ENCODE measurements at places on chromosomes 5 and 9.

- no peak for DNase-seq
These were observed 90.1 kb upstream of the RASEF start for GRCh38 chr9:83153030-83153429.

DNA sequence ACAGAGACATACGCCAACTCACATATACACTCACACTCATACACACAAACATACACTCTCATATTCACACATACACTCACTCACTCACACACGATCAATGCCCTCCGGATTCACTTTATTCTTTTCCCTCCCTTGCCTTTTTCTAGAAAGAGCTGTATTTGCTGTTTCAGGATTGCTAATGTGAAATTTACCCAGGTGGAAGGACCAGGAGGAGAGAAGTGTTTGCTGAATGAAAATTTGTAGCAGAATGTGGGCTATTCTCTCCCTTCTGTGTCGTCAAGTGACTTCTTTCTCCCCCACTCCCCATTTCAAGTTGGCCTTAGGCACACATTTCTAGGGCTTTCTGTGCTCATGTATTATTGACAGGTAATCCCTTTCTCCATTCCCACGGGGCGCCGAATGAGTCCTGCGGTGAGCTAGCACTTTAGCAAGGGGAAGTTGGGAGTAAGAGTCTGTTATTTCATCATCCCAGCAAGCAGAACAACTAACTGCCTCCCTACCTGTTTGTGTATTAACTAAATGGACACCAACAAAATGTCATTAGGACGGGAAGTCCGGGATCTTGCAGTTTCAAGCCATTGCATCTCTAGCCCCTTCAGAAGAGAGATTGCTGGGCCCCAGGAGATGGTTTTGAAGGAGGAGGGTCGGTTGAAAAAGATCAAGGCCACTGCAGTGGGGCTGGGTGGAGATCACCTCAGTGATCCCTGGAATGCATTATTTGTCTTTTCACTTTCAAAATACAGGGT is 97.1 kb upstream of the TAF11L2 start:
- no peak for DNase-seq

DNA sequence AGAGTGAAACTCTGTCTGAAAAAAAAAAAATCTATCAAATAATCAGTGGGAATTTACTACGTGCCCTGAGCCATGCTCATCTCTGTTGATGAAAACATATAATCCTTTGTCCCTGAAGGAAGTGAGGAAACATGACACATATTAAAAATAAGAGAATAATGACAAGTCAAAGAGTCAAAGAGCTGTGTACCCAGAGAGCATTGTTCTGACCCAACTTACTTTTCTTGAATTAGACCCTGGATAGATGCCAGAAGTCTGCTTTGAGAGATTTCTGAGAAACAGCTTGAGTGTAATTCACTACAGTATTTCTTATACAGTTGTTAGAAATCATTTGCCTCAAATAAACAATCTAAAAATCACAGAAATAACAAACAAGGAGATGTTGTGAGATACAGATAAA is 490.0 kb upstream of the PIK3R1 start:
- DNase-seq, result no peak

GRCh38 chr5:17436761-17437221 is 61.2 kb upstream of the TAF11L2 start:
- no peak for DNase-seq

GRCh38 chr9:93665637-93666438 is 89.5 kb downstream of the PHF2 start:
- DNase-seq, result no peak

DNA sequence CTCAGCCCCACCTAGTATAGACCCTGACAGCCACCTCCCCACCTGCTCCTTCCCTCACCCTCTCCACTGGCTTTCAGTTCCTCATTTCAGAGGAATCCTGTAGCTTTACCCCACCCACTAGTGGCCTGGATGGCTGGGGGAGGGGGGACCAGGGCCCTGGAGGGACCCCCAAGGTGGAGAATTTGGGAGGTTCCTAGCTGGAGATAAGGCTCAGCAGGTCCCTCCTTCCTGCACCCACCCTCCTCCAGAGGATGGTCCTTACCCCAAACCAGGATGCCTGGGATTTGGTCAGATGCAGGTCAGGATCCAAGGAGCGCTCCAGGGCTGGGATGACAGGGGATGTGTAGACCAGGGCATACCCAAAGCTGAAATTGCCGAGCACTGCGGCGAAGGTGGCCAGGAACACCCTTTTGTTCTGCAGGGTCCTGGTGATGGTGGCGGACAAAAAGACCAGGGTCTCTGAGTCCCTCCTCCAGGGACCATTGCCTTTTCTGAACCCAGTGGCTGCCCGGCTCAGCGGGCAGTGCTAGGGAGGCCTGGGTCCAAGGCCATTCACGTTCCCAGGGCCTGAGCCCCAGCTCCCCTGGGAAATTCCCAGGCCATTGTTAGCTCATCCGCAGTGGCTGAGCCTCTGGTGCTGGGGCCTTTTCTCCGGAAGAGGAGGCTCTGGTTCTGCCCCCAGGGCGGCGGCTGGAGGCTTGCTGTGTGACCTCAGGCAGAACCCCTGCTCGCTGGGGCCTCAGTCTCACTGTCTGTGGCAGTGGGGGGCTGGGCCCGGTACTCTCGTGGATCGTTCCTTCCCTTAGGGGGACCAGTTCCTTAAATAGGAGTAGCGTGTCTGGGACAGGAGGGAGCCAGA is 678 bp downstream of the SLC2A6 start:
- DNase-seq, result no peak

Data from stimulated activated CD8-positive, alpha-beta memory T cell treated with anti-CD3 and anti-CD28 coated beads, Interleukin-7, amount 100 ng/mL, for 4 hours (primary cell).